NK-92 treated with Interleukin-12 subunit alpha and Interleukin-12 subunit beta, amount 100 ng/mL, for 24 hours (cell line): ENCODE measurements at places on chromosomes 7 and 10.

DNA sequence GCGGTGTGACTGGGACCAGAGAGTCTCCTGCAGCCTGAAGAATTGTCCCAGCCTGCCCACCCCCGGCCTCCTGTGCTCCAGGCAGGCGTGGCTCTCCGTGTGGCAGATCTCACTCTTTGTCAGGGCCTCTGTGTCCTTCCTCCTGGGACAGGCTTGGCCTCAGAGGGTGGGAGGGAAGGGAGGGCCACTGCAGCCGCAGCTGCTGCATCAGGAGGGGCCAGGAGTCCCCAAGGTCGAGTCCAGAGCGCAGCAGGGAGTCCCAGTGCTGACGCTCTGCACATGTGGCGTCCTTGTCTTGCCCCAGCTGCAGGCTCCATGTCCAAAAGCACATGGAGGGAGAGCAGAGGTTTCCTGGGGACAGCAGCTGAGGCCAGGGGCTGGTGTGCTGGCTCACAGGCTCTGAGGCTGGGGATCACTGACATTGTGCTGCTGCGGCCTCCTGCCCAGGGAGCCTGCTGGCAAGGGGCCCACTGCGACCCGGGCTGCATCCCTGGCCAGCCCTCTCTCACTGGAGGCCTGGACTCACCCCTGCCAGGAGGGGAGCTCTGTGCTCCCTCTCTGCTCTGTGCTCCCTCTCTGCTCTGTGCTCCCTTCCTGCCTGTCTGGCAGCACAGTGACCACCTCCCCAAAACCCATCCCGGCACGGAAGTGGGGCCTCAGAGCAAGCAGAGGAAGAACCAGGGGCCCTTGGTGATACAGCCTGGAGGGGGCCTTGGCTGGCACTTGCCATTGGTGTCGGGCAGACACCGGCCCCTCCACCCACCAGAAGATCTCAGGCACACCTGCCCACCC lies 114.6 kb upstream of the RET start:
- DNase-seq, result no peak

GRCh38 chr7:31796375-31796774 lies 109.4 kb downstream of the PPP1R17 start:
- DNase-seq, result no peak

DNA sequence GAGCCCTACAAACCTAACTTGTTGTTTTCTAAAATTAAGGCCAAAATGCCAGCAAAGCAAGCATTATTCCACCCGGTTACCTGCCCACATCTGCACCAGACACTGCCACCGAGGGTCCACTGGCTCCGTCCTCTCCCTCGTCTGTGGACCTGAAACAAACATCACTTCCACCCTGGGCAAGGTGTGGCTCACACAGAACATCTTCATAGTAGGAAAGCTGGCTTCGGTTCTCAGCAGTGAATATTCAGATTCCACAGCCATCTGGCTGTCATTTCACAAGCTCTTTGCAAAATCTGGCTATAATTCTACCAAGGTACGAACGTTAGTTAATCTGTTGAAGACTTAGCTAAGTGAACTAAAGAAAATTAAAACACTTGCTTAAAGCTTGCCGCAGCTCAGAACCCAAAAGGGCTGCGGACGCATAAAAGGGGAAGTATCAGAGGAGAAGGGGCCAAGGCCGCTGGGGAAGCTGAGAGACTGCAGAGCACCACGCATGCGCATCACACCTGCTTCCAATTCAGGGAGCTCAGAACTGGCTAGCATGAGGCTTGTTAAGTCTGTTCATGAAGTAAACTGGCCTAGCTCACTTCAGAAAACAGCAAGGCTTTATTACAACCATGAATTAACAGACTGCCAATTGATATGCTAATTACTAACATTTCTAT lies 46.1 kb downstream of the PTPRN2 start:
- DNase-seq, result no peak

DNA sequence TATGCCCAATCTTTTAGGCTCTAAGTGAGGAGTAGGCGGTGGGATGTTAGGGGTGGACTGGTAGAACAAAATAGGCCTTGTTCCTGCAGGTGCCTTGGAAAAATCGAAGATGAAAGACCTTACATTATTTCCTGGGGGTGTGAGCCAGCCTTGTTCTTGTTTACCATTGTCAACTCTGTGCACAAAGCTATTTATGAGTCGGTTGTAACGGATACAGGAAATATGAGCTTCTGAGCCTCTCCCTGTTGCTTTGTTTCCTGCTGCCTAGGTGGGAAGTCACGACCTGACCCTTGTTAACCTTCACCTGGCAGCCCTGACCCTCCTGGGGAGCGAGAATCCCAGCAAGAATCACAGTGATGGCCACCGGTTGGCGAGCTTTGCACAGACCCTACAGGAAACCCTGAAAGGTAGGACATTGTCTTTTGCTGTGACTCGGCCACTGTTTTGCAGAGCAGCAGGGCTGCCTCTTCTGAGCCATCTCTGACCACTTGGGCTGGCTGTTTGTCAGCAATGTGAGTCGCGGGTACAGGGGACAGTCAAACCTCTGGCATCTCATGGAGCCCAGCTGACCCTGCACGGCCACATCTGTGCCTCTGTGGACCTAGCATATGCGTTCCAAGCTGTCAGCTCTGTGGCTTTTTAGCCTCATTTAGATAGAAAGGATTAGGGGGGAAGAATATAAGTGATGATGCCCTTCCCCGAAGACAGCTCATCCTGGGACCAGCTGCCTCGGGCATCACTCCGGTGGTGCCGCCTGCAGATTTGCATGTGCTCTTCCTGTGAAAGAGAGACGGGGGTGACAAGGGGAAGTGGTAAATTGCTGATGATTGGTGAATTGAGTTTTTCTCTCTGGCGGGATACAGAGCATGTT lies 102.1 kb upstream of the ANLN start:
- DNase-seq, result no peak

DNA sequence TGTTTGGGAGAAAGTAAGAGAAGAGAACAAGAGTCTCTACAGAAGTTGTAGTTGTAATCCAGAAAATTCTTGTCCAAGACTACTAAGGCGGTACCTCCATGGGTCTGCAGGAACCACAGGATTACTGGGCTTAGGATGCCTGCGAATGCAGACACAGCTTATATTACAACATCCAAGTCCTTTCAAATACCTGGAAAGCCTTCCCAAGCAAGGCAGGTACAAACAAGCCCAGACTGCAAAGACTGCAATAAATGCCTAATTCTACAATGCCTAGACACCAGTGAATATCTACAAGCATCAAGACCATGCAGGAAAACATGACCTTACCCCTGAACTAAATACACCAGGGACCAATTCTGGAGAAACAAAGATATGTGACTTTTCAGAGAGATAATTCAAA lies 178.2 kb downstream of the ARL4A start:
- DNase-seq, result no peak

DNA sequence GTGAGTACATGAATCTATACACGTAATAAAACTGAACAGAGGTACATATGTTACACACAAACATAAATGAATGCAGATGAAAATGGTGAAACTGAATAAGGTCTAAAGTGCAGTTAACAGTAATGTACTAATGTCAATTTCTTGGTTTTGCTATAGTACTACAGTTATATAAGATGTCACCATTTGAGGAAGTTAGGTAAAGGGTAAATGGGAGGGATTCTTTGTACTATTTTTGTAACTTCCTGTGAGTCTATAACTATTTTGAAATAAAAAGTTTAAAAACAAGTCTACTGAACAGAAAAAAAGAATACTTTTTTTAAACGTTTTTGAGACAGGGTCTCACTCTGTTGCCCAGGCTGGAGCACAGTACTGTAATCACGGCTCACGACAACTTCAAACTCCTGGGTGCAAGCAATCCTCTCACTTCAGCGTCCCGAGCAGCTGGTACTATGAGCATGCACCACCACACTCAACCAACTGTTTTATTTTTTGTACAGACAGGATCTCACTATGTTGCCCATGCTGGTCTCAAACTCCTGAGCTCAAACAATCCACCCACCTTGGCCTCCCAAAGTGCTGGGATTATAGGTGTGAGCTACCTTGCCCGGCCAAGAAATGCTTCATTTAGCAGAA lies 71.5 kb downstream of the WAPL start:
- no peak for DNase-seq

GRCh38 chr10:8453587-8453986 lies 399.1 kb downstream of the GATA3 start:
- DNase-seq, result no peak

GRCh38 chr7:18610331-18610948 lies 114.9 kb downstream of the HDAC9 start:
- DNase-seq, result no peak

GRCh38 chr7:157441023-157441399 lies 104.2 kb downstream of the DNAJB6 start:
- DNase-seq, result no peak

DNA sequence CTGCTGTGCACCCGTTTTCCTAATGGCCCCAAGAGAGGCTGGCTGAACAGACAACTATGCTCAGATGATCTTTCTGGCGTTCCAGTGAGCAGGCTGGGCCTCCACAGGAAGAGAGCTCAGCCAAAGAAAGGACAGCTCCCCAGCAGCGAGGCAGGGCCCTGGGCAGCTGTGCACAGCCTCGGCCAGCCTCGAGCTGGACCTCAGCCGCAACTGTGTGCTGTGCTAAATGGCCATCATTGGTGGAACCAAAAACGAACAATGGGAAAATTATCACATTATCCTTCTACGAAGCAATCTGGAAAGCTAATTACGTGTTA lies 97.5 kb downstream of the CTBP2 start:
- DNase-seq, result no peak

GRCh38 chr7:47102331-47102841 lies 479.5 kb downstream of the TNS3 start:
- DNase-seq, result no peak

DNA sequence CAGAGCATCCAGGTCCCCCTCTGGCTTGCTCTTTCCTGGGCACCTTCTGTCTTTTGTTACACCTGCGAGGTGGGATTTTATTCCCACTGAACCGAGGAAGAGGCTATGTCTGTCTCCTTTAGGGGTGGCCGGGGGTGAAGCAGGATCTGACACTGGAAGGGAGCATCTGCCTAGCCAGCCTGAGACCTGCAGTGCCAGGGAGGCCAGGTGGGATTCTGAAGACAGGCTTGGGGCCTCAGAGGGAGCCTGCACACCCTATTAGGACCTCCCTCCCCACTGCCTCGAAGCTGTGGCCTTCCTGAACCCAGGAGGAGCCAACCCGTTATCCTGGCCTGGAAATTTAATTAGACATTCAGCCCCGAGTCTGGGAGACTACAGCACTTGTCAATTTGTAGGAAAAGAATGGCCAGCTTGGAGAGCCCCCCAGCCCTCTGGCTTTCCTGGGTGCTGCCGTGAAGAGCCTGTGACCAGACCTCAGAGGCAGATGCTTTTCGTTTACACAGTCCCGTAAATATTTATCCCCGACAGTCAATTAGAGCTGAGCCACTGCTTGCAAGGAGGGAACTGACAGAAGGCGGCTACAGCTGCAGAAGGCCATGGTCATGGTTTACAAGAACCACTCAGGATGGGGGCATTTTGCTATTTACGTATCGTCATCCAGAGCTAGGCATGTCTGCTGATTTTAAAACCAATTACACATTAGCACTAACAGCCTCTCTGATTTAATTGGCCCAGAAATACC lies 19.7 kb downstream of the CHAT start:
- DNase-seq, result no peak

GRCh38 chr7:112395411-112395810 lies 54.8 kb upstream of the IFRD1 start:
- DNase-seq, result no peak

DNA sequence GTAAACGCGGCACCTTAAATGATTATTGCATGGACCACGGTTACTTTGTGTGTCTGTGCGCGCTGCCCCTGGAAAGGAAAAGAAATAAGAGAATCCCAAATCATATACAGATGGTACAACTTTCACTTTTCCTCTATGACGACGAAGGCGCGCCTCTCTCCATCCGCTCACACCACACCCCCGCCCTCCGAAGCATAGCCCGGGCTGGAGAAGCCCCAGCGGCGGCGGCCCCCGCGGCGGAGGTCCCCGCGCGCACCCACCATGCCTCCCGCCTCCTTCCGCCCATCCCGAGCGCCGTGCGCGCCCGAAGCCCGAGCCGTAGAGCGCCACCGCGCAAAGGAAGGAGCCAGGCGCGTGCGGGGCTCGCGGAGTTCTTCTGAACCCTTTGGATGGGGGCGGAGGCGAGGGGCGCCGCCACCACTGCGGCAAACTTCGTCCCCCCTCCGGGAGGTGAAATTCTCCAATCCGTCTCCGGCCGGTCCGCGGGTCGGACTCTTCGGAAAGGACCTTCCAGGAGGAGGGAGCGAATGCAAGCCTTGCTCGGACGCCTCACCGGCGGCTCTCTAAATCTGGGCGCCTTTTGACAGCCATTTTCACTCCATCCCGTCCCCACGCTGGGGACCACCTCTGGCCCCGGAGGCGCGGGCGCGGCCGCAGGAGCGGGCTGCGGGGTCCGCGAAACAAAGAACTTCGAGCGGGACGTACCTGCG lies 588 bp downstream of the GLI3 start:
- no peak for DNase-seq

DNA sequence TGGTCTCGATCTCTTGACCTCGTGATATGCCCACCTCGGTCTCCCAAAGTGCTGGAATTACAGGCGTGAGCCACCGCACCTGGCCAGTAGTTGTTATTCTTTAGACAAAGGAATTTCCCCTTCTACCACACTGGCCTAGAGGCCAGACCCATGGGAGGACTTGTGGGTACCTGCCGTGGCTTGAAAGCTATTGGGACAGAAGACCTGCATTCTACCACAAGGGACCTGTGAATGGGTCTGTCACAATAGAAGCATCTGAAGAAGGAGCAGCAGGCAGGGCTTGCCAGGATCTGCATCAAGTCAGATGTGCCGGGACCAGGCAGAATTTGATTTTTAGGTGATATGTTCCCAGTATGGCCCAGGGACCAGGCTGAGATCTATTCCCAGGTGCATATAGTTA lies 356.9 kb downstream of the FGFR2 start:
- DNase-seq, result no peak

DNA sequence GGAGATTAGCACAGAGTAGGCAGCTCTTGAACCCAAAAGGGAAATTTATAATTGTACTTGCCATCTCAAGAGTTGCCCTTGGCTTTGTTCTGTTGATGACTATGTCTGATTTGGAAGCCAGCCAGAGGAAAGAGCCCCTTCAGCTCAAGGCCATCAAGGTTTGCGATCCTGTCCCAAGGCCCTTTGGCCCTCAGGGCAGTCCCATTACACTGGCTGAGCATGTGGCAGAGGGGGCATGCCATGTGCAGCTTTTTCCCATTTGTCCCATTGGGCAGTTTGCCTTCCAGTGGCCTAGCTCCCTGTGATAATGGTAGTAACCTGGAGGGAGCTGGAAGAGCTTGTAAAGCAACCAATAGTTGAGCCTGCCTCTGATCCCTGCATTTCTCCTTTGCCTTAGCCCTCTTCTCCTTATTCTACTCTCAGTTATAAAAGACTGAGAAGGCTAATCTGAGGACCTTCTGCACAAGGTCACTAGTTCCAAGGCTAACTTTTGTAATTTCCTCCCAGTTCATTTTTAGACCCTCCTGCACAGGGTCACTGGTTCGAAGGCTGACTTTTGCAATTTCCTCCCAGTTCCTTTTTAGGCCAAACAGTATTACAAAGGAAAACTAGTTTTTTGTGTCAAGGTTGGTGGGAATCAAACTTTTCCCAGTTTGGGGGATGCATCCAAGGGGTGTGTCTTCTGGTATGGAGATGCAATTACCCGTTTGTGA lies 31.0 kb upstream of the ARHGAP12 start:
- DNase-seq, result no peak

- DNase-seq, result no peak
These were observed 35.1 kb upstream of the PAX2 start for GRCh38 chr10:100710151-100710871.
